ENCODE measurements at places on chromosomes 16 and 17.

- no peak for DNase-seq
Observed at GRCh38 chr17:61209525-61209924, 190.1 kb upstream of the TBX2 start.

DNA sequence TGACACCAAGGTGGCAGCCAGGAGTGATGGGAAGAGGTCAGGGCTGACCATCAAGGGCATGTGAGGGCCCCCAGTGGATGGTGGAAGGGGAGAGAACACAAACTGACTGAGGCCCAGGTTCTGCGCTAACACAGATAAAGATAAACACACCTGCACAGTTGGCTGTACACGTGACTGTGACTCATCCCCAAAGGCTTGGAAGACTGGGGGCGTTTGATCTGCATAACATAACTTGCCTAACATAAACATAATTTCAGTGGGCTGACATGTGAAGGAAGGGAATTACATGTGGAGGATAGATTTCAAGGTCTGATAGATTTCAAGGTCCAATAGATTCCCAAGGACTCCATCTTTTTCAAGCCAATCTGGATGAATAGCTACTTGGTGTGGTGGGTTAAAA, 100.9 kb upstream of the TNRC6C start:
- no peak for DNase-seq

DNA sequence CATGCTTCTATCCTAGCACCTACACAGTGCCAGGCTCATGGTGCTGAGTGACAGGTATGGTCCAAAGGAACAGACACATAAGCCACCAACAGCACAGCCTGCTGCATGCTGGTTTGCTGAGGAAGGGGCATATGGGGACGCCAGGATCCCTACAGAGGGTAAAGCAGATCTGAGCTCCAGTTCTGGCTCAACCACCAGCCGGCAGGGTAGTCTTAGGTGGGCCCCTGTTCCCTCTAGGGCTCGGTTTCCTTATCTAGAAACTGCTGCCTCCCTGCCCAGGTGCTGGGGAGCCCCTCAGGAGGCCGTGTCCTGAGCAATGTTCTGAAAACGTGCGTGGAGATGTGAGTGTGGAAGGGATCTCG, 24.2 kb upstream of the MRPS23 start:
- no peak for DNase-seq

- no peak for DNase-seq
Observed at GRCh38 chr16:84132527-84133285, 12.3 kb downstream of the HSDL1 start.

GRCh38 chr17:78476973-78477372, 98.5 kb downstream of the PGS1 start:
- no peak for DNase-seq

DNA sequence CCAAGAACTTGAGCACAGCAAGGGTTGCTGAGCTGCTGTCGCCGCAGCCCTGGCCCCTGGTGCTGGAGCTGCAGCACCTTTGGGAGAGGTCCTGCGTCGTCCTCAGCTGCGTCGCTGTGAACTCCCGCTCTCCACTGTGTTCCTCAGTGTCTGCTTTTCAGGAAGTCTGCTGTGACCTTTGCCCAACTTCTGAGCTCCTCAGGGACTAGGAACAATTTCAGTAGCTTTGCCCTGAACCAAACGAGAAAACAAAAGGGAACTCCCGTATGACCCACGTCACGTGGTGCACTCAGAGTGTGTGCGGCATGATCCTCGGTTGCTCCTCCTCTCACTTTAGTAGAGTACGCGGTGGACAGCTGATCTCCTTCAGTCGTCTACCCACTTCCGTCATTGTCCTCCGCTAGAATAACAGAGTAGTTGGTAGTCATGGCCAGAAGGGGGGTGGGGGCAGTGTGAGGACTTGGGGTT, 44.2 kb downstream of the WDR45B start:
- peak; percentile 57 for DNase-seq

GRCh38 chr16:2091547-2092255, 43.9 kb downstream of the TSC2 start:
- no peak for DNase-seq

GRCh38 chr17:6668727-6669425, 17.3 kb downstream of the C17orf100 start:
- DNase-seq: no peak

GRCh38 chr16:87203060-87203656, 114.0 kb downstream of the C16orf95 start:
- DNase-seq: peak; percentile 5

DNA sequence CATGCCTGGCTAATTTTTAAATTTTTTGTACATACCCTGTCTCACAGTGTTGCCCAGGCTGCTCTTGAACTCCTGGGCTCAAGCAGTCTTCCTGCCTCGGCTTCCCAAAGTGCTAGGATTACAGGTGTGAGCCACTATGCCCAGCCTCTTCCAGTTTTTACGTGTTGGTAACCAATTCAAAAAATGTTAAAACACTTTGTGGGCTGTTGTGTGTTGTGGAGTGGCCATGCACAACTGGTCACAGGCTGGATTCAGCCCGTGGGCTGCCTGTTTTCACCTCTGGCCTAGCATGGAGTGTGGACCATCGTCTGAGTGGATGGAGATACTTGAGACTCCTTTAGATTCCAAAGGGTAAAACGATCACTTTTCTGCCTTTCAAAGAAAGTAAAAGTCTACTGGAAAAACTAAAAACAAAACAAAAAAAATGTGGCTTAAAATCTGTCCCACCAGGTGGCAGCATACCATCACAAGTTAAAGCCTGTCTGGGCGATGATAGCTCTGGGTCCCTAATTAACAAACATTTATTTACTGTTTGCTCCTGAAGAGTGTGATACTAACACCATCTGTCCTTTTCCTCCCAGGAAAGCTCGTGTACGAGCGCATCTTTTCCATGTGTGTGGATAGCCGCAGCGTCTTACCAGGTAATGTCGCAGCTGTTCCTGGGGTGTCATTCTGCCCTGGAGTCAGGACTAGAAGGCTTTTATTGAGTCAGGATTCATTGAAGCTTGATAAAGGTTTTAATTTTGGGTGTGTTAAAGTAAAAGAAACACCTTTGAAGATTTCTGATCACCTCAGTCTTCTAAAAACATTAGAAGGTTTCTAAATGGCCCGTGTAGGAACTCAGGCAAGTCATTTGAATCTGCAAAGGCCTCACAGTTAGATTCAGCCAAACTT, 45.8 kb downstream of the VPS35L start:
- no peak for DNase-seq

DNA sequence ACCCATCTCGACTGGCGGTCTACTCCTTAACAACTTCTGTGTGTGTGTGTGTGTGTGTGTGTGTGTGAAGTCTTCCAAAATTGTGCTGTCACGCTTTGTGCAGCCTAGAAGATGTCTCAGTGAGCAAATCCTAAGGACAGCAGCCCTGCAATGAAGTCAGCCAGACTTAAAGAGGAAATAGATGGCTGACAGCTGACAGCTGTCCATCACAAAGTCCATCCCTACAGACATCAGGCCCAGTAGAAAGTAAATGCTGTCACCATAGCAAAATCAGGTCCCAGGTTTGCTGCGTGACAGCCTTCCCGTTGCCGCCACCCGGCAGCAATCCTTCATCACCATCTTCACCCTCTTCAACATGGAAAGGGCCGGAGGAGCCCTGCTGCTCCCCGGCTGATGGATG, 416.0 kb downstream of the SOX9 start:
- no peak for DNase-seq

GRCh38 chr17:79031996-79032875, 8.3 kb downstream of the C1QTNF1 start:
- no peak for DNase-seq

DNA sequence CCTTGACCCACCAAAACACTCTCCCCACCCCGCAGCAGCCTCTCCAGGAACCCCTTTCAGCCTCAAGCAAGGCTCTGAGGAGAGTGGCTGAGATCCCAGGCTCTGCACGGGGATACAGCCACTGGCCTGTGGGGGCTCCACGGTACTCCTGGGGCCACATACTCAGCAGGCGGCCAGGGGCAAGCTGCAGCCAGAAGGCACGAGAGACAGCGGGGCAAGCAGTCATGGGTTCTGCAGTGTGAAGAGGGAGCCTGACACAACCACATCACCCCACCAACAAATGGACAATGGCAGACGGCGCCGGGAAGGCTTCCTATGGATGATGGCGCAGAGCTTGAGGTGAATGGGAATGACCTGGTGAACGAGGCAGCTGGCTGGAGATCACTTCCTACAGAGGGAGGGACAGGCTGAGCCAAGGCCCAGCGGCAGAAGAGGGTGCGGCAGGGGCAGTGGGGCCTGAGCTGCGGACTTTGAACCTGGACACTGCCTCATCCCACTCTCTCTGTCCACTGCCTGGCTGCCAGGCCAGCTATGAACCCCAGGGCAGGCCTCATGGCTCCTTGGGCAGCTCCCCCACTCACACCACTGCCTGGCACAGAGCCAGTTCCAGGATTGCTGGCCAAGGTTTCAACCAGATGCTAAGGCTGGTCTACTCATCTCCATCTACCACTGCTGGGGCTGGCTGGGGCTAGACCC, 10.8 kb upstream of the BCAR1 start:
- DNase-seq: no peak

- no peak for DNase-seq
Observed at GRCh38 chr16:8063159-8063558, 527.2 kb downstream of the TMEM114 start.

- DNase-seq: no peak
Observed at GRCh38 chr17:10360578-10360977, 12.2 kb downstream of the MYH13 start.

DNA sequence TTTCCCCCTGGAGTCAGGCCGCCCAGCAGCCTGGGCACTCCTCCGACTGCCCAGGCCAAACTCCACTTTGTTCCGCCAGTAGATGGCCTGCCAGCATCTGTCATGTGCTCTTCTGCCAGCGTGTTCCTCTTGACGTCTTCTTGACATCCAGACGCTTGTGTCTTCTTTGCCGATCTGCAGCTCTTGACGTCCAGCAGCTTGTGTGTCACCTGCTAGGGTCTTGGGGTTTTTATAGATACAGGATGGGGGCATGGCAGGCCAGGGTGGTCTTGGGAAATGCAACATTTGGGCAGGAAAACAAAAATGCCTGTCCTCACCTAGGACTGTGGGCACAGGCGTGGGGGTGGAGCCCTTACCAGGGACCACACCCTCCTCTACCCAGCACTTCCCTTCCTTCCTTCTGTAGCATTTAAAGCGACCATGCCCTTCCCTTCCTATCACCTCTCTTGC, 88.7 kb downstream of the BMERB1 start:
- DNase-seq: no peak

- DNase-seq: no peak
Observed at GRCh38 chr16:12965274-12965804, 63.9 kb downstream of the SHISA9 start.

- no peak for DNase-seq
Observed at GRCh38 chr17:1322480-1322879, 43.0 kb downstream of the TRARG1 start.

DNA sequence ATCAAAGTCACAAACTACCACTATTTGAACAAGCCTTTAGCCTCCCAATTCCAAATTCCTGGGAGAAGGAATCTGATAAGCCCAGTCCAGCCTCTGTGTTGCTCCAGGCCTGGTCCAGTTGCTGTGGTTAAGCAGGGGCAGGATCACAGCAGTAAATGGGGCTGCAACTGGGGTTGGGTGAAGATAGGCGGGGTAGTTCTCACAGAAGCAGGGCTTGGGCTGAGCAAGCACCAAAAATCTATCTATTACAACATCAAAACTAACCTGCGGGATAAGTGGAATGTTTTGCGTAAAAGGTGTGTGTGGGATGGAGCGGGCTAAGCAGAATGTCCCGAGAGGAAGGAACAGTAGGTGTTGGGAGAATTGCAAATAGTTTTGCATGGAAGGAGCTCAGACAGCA, 23.0 kb upstream of the RNF135 start:
- DNase-seq: no peak

GRCh38 chr16:20401066-20401465, 3.5 kb downstream of the PDILT start:
- DNase-seq: no peak

GRCh38 chr16:76444832-76445231, 167.6 kb downstream of the CNTNAP4 start:
- DNase-seq: no peak

DNA sequence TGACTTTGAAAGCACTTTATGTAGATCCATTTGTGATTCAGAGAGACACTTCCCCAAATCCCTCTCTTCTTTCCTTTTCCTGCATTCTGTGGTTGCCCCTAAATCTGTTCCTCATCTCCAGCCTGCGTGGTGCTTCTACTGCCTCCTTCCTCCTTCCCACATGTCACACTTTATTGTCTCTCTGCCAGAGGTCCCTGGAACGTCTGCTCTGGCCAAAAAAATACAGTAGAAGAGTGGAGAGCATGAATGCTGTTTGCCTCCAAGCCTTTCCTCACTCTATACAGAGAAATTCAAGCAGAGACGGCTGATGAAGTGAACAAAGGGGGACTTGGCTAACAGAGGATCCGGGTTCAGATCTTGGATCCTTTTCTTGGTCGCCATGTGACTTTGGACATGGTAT, 22.8 kb upstream of the IRX3 start:
- no peak for DNase-seq

DNA sequence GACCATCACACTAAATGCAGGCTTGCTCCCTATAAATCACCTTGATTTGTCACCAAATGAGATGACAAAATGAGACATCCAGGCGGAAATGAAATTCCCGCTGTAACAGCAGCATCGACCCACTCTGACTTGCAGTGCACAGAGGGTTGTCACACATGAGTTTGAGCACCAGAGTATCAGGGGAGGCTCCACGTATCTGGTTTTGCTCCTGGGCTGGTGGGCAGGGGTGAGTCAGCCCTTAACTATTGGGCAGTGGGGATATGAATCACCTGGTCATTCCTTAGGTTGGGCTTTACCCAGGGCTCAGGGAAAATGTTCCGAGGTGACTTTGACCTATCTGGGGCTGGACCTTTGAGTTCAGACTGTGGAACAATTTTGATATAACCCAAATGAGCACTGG, 245.2 kb upstream of the CCL2 start:
- no peak for DNase-seq

GRCh38 chr16:50685462-50686063, 4.5 kb upstream of the SNX20 start:
- DNase-seq: peak; percentile 57

DNA sequence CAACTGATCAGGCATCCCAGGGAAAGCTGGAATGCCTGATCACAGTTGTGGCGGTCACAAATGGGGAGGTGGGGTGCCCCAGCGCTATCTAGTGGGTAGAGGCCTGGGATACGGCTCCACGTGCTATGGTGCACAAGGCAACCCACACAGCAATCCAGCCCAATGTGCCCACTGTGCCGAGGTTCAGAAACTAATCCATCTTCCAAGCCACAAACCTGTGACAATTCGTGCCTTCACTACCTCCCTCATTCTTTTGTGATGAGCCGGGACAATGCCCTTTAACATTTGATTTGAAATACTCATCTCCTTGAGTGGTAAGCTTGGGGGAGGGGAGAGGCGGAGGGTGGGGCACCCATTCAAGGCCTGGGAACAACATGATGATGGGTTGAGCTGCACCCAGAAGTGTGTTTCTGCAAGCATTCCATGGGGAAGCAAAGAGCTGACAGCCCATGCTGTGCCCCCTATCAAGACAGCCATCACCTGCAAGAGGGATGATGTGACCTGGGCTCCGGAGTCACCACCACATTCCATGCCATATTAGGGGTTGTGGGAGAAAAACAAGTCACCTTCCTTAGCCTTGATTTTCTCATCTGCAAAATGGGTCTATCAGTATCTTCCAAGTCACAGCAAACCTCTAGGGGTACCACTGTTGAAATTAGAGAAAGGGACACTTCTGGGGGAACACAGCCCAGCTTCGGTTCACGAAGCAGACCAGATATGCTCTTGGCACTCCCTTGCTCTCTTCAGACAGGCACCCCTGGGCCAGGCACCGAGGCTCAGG, 3.7 kb downstream of the ELOB start:
- no peak for DNase-seq

GRCh38 chr17:52047086-52047485, 111.4 kb downstream of the CA10 start:
- no peak for DNase-seq

- no peak for DNase-seq
Observed at GRCh38 chr16:11449716-11450115, 104.5 kb downstream of the RMI2 start.

- DNase-seq: peak; percentile 73
Observed at GRCh38 chr16:54454616-54455015, 168.0 kb upstream of the IRX3 start.
